Activated CD4-positive, CD25-positive, alpha-beta regulatory T cell (primary cell): ENCODE measurements at places on chromosomes 5 and 9.

DNA sequence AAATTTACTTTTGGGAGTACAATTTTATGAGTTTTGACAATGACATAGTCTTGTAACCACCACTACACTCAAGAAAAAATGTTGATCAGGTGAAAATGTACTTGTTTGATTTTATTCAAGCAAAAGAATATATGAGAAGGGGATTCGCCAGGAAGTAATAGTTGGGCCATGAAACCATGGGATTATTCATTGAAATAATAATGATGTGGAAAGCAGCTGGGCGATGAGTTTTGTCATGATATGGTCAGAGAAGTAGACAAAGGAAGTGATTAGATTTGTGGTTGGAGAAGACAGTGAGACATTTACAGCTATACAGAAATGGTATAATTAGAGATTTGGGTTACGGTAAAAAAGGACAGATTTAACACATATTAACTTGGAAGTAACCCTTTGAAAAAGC lies 11.2 kb downstream of the HMGCR start:
- DNase-seq, result no peak

GRCh38 chr5:124057724-124058231 lies 545.8 kb downstream of the CSNK1G3 start:
- DNase-seq, result no peak

DNA sequence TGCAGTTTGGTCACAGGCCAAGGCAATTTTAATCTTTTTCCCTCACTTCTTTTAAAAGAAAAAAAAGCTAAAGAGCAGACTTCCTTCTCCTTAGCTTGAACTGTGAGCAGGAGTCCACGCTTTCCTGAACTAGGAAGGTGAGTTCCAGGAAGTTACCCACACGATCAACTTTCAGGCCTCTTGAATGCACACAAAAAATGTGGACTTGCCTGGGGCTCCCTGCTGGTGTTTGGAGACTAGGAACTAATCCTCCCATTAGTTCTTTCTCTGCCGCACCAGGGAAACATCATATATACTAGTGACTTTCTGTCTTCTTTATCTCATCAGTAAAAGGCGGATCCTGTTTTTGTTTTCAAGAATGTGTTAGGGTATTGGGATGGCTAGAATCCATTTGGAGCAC lies 240.0 kb downstream of the GOLPH3 start:
- no peak for DNase-seq

- no peak for DNase-seq
These were observed 91.7 kb downstream of the HRH2 start for GRCh38 chr5:175749591-175749990.

DNA sequence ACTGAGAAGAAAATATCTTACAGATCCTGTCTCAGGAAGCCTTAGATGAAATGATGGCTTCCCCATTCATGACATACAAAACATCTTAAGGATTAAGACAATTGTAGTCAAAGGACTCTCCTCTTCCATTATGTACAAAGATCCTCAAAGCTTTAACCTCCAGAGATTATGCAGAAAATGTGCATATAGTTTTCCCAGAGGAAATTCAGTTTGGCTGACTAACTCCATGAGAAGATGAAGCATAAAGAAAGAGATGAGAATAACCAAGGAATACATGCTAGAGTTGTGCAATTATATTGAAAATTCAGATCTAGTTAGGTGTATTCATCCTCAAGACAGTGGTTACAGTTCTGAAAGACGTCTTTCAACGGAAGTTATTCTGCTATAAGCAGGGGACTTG lies 18.6 kb upstream of the NDUFS4 start:
- no peak for DNase-seq

DNA sequence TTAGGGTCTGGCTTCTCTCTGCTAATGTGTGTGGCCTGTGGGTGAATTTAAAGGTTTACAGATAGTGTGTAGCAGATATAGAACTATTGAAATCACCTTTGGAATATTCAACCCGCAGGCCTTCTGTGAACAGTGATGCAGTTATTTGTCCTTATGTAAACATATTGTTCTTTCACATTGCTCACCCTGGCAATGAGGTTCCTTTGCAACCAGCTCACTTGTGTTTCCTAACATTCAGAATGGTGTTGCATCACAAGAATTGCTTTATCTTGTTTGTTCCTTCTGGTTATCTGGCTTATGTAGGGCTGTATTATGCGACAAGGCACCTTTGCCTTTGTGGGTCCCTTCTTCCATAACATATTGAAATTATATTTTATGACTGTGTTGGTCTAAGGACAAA lies 370.3 kb downstream of the NNT start:
- DNase-seq, result no peak

DNA sequence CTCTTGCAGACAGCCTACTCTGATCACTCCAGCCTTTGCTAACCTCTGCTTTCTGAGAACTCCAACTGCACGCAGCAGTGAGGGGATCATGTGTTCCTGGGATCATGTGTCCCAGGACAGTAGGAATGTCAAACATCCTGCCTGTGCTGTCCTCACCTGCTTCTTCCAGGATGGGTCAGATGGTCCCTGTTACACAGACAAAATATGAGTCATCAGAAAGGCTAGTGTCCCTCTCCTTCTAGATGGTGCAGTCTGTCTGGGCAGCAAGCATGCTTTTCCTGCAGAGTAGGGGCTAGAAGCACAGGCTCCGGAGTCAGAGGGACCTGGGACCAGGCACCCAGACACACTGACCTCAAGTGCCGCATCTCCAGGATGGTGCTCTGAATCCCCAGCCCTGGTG lies 20.1 kb upstream of the SLC25A48 start:
- DNase-seq, result no peak

DNA sequence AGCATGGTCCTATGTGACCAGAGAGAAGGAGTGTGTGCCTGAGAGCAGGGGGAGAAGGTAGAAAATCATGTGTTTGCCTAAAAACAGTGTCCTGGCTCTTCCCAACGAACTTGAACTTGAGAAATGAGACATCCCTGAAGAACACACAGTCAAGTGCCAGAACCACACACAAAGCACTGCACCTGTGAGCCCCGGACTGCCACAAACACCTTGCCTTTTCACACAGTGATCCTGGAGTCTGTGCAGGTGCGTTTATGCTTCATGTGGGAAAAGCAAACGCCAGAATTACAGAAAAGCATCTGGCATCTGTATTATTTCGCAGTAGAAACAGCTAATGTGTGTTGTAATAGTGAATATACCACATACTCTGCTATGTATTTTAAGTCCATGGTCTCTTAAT lies 9.3 kb downstream of the CTNND2 start:
- no peak for DNase-seq

DNA sequence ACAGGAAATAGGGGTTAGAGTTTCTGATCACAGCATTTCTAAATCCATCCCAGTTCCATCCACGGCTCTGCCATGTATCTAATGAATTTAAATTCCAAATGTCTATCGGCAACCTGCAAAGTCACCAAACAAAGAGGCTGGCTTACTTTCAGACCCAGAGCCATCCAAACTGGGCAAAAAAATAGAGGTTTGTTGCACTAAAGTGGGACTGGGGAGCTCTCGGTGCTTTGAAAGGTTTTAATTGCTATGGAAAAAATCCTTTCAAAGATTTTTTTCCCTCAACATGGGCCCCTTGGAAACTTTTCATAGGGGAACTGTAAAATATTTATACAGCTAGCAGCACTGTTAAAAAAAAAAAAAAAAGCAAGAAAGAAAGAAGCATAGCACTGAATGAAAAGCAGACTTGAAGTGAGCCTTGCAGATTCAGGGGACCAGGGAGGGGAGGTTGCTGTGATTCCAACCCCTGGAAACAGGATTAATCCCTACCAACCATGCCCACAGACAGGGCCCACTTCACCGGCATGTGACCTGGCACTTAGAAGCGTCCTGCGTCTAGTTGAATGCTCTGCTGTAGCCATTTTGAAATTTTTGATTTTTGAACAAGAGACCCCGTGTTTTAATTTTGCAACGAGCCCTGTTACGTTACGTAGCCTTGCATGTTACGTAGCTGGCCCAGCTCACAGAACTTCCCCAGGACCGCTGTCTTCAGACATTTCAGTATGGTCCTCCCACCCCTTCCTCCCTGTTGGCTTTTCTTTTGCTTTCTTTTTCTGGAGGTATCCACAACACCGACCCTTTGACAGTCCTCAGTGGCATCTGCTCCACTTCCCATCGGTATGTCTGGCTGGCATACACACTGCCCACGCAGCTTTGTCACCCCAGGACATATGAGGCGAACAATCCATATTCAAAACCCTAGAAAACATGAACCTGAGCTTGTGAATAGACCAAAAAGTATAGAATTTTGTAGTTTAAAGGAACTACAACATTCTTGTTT lies 105.3 kb upstream of the NFIB start:
- no peak for DNase-seq

DNA sequence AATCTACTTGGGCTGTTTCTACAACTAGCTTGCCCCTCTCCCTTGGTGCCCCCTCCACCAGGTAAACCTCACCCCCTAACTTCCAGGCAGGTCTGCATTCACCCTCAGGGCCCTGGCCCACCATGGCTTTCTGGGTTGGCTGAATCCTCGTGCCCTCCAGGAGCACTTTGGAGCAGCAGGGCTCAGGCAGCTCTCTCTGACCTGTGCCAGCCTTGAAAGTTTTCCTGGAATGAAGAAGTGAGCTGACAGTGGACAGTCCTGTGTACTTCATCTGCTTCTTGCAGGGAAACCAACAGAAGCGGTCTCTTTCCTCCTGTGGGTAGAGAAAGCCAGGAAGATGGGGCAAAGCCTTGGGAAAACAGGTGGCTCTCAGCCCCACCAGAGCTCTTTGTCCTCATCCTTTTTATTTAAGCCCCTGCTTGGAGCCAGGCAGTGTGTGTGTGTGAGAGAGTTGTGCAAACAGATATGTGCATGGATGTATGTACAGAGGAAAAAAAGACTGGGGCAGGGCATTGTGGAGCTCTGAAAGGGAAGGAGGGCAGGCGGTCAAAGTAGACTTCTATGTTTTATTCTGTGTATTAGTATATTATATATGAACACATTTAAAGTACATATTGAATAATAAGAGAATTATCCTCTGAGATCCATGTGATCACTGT lies 62.3 kb upstream of the SPRY4 start:
- DNase-seq, result no peak

GRCh38 chr5:6424110-6424659 lies 24.5 kb upstream of the UBE2QL1 start:
- DNase-seq, result no peak

DNA sequence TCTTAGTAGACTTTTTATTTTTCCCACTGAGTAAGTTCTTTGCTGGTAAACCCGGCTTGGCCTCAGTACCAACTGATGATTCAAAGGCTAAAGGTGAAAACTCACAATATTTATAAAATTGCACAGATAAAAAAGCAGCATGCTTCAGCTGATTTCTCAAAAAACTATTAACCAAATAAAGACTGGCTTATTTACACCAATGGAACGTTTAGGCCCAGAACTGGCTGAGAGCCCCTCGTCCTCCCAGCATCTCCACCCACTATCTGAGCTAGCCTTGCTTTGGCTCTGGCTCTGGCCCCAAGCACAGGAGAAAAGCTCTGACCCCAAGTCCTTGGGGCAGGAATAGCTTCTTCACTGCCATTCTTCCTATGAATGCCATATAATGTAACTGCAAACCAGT lies 68.5 kb downstream of the SPTLC1 start:
- no peak for DNase-seq

DNA sequence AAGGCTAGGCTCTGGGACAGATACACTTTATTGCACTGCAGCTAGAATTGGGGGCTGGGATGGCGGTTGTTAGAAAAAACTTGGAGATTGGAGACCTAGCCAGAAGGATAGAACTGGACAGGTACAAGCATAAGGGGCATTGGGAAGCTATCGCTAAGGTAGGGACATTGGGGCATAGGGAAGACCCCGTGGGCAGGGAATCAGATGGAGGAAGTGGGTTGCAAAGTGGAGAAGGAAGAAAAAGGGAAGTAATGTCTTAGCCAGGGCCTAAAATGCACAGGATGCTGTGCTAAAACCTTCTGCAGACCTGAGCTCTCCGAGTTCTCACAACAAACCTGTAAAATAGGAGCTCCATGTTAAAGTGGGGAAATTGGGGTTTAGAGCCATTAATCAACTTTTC lies 178.2 kb downstream of the ZDHHC21 start:
- DNase-seq, result no peak

DNA sequence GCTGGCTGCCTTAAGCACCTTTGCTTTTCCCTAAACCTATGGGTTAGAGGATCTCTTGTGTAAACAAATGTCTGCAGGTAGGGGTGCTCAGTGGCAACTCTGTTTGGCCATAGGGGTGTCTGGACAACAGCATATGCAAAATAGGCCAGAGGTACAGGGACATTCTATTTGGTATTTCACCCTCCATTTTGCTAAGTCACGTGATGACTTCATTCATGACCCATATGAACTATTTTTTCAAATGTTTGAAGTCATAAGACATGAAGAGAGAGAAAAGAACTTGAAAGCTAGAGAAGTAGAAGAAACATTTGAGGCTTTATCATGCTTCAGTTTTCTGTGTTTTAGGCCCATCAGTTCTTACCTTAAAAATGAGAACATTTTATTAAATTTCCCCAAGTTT lies 370.2 kb downstream of the GADD45G start:
- DNase-seq, result no peak

DNA sequence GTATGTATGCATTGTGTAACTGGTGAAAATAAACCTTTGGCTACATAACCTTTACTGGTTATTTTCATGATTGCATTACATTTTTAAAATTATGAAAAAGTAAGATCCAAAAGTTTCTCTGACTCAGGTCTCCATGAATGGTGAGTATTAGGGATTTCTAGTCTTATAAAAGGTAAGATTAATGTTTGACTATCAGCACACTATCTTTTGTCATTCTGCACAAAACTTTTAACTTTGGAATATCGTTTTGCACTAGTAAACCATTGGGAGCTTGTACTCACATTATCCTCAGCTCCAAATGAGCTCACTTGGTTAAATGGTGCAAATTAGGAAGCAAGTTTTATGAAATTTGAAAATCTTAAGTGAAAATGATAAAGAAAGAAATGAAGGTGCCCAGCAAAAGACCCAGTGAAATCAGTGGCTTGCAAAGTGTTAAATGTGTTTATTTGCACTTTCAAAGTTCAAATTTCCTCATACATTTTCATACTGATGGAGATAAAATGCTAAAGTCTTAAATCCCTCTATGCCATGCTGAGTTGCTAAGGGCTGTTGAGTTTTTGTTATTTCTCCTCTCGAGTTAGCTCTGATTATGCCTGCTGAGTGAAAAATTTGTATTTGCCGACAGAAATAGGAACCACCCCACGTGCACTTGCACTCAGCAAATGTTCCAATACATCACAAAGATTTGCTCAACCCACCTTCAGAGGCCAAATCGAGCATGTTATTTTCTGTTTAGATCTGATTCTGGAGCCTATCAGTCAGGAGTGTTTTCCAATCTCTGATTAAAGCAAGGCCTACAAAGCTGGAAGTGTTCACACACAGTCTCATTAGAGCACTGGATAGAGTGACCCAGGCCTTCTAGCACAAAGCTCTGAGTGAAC lies 885.7 kb downstream of the NR2F1-AS1 start:
- no peak for DNase-seq

DNA sequence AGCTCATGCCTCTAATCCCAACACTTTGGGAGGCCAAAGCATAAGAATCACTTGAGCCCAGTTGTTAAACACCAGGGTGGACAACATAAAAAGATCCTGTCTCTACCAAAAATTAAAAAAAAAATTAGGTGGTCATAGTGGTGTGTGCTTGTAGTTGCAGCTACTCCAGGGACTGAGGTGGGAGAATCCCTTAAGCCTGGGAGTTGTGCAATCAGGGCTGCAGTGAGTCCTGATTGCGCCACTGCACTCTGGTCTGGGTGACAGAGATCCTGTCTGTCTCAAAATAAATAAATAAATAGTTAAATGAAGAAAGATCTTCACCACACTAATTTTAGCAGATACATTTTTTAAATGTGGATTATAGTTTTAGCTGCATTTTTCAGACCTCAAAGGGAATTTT lies 433.2 kb downstream of the MAT2B start:
- DNase-seq, result no peak
